Effector memory CD4-positive, alpha-beta T cell (primary cell): ENCODE measurements at places on chromosomes 5 and 9.

DNA sequence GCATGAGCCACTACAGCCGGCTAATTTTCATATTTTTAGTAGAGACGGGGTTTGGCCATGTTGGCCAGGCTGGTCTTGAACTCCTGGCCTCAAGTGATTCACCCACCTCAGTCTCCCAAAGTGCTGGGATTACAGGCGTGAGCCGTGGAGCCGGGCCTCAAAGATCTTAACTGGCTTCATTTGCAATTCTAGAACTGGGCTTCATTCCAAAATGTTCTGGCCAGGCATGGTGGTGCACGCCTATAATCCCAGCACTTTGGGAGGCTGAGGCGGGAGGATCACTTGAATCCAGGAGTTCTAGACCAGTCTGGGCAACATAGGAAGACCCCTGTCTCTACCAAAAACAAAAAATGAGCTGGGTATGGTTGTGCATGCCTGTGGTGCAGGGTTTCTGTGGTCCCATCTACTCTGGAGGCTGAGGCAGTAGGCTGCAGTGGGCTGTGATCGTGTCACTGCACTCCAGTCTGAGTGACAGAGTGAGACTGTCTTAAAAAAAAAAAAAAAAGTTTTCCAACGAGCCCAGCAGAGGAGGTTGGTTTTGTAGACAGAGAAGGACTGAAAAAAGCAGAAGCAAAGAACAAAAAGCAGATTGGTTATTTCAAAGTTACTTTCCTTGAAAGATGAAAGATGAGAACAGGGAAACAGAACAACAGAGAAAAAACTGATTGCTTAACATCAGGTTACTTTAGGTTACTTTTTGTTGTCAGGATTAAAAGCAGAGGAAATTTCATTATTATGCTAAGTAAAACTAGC lies 78.2 kb downstream of the ANKRD55 start:
- DNase-seq: no peak

DNA sequence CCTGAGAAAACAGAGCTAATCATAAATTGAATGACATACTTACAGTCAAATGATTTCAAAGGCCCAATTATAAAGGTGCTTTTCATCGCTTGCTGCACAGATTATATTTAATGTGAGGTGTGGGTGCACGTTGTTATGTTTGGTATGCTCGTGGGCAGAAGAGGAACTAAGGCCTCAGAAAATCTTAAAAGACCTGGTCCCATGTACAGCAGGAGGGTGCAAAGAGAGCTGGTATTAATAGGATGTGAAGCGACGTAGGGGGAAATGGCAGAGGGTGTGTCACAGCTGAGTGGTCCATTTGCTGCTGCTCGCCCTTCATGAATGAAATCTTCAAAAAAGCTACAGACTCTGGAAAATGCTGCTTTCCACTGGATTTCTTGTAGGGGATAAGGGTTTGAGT lies 40.5 kb upstream of the IFNK start:
- DNase-seq: no peak

DNA sequence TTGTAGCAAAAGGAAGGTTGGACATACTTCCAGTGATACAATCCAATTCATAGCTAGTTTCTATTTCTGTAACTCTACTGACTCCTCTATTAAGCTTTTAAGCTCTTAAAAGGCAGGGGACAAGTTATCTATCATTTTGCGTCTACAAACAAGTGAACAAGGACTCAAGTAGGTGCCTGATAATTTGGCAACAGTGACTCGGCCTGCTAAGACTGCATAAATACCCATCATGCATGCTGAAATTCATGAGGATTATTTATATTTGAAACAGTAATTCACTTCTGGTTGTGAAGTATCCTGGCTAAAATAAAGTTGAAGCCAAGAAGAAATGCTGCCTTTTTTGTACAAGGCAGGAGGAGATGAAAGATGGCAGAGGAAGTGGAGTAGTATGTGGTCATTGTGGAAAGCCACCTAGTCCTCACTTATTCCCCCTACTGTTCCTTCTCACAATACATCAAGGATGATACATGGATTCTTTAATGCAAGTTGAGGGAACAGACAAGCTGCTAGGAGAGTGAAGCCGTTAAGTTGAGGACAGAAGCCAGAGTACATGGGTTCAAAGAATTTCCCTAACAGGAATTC lies 74.0 kb downstream of the MRPS27 start:
- DNase-seq: no peak

GRCh38 chr5:3355126-3355525 lies 240.5 kb upstream of the IRX1 start:
- no peak for DNase-seq

- no peak for DNase-seq
Observed at GRCh38 chr9:135762921-135763320, 60.9 kb downstream of the KCNT1 start.

GRCh38 chr5:15538516-15538915 lies 38.5 kb downstream of the FBXL7 start:
- DNase-seq: no peak
